ENCODE measurements at places on chromosomes 7 and 10.

DNA sequence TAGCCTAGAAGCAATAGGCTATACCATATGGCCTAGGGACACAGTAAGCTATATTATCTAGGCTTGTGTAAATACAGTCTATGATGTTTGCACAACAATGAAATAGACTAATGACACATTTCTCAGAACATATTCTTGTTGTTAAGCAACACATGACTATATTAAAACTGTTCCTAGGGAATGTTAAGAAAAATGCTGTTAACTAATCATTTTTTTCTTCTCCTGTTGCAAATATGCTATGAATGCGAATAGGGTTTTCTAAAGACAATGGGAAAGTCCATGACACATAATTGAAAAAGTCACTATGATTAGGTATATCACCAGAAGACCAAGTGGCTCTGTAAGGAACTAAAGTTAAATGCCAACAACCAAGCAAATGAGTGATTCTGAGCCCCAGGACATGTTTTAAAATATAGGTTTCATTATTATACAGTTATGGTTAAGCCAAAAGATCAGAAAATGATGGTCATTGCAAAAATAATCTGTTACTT lies 454.0 kb upstream of the SORCS1 start:
- no peak for DNase-seq

- peak; percentile 80 for DNase-seq
Measured at GRCh38 chr10:98460837-98461499, 14.2 kb upstream of the HPS1 start.

DNA sequence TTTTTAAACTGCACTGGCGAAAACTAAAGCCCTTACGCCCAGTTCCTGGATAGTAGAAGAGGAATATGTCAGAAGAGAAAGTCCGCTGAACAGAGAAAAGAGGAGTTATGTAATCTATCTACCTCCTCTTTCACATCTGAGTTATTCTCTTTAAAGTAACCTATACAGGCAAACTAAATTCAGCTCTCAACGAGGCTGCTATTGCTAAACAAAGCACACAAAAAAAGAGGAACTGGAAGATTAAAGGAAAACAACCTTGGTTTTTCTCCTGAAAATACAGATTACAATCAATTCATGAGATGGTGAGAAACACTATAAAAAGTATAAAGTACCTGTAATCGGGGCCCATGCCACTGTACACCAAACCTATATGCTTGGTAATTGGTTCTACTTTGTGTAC lies 5.8 kb downstream of the PSMA2 start:
- DNase-seq: no peak

GRCh38 chr7:129258649-129259389 lies 34.0 kb downstream of the AHCYL2 start:
- DNase-seq: no peak

GRCh38 chr7:103929901-103930311 lies 59.6 kb downstream of the RELN start:
- no peak for DNase-seq

DNA sequence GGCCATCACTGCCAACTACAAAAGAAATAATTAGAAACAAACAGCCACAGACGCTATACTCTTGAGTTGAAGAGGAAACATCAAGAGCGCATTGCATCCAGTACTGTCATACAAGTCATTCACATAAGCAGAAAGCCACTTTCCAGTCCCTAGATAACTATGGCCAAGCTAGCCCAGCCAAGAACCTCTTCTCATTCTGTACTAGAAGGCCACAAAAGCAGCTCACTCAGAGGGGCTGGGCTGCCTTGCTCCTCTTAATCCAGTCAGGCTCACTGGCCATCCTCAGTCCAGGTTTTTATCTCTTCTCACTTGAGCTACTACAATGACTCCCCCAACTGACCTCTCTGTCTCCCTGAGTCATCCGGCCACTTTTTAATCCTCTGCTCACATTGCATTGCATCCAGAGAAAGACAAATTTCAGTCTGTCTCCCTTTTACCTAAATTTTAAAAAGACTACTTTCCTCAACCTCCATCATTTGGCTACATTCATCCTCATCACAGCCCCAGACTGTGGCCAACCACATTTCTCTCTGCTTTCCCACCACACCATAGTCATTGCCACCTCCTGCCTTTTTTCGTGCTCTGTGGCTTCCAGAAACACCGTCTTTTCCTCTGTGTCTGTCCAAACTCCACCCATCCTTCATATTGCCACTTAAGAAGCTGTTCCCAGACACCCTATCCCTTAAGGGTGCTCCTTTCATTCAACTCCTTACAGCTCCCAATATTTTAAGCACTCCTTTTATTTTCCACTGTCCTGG lies 25.0 kb downstream of the PPP1R3C start:
- no peak for DNase-seq

- DNase-seq: no peak
Measured at GRCh38 chr10:124539935-124540641, 78.5 kb downstream of the LHPP start.

DNA sequence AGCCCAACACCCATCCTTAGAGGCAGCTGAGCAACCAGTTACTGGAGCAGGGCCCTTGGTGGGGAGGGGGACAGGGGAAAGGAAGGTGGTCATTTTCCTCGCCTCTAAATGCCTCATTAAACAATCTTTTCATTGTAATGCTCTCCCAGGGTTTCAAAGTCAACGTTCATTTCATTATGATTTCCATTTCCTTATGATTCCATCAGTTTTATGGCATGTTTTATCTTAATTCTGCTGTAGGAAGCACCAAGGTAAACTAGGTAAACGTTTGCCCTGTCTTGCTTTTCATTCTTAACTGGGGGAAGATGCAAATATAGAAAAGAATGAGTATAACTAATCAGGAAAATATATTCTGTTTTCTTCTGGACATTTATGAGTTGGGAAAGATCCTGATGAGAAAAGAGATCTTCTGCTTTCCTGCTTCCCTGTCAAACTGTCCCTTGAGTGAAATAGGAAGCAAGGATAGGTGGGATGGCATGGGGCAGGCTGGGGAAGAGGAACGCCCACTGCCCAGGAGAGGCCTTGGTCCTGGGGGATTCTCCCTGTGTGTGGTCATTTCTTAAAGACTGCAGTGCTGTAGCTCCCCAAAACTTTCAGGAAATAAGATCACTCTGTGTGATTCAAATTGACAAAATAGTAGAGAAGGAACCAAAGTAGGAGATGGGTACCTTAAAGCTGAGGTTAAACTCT lies 20.5 kb upstream of the TMEM236 start:
- no peak for DNase-seq
